ENCODE measurements at places on chromosomes 5 and 9.

- DNase-seq, result peak; percentile 45
These were observed 1.1 kb upstream of the IRF1 start for GRCh38 chr5:132491368-132492364.

- no peak for DNase-seq
These were observed 363.3 kb downstream of the KDM4C start for GRCh38 chr9:7121055-7121454.

- no peak for DNase-seq
These were observed 20.0 kb upstream of the SPATA31E1 start for GRCh38 chr9:87862536-87863268.

- DNase-seq, result no peak
These were observed 48.9 kb upstream of the EIF4EBP3 start for GRCh38 chr5:140498591-140498990.

DNA sequence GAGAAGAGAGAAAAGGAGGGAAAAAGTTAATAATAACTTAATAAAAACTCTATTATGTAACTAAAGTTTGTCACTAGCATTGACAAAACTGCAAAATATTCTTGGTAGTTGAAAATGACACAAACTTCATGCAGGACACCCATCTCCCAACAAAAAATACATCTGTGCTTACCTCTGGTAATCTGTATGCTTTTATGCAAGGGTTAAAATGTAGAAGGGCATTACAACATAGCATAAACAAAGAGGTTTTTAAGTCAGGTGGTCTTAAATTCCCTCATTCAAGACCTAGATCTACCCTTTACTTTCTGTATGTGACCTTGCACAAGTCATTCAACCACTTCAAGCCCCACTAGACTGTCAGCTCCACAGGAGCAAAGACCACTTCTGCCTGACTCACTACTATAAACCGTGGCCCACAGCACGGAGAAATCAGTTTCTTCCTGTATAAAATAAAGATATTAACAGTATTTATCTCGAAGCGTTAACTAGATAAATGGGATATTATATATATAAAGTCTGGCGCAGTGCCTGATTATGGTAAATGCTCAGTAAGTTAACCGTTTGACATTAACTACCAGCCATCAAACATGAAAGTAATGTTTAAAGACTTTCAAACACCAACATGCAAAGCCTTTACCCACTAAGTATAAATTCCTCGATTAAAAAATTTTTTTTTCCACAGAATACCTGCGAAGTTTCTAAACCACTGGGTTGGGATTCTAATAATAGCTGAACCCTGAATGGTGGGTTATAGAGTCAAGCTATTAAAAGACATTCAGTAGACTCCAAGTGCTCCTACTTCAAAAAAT lies 2.0 kb downstream of the FBXL17 start:
- no peak for DNase-seq

DNA sequence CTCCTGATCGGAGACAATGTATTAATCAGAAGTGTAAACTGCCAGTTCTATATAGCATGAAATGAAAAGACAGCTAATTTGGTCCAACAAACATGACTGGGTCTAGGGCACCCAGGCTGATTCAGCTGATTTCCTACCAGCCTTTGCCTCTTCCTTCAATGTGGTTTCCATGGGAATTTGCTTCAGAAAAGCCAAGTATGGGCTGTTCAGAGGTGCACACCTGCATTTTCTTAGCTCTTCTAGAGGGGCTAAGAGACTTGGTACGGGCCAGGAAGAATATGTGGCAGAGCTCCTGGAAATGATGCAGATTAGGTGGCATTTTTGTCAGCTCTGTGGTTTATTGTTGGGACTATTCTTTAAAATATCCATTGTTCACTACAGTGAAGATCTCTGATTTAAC lies 22.4 kb downstream of the IL7R start:
- no peak for DNase-seq

DNA sequence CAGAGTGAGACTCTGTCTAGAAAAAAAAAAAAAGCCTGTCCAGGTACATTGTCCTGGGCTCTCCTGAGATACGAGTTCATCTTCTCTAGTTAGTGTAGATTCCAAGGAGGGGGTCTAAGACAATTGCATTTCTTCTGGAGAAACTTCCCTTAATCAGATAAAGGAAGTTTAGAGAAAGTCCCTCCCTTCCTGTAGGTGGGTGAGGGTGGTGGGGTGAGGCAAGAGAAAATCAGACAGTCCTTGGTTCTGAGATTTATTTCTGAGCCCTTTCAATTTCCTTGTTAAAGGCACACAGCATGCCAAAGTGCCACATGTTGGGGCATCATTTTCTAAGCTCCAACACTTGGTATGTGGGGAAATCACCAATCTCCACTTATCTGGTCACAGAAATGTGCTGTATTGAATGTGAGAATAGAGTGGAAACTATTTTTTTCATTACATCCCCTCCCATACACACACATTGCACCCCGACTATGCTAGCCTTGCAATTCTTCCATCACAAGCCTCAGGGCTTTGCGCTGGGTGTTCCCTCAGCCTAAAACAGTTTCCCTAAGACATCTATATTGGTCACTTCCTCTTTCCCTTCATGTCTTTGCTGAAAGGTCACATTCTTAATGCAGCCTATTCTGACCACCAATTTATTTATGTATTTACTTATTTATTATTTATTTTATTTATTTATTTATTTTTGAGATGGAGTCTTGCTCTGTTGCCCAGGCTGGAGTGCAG lies 5.1 kb upstream of the TUT7 start:
- no peak for DNase-seq
